ENCODE measurements at places on chromosomes 12 and 14.
A peak's percentile ranks its signal among the peaks of the same experiment; 100 is the strongest.

DNA sequence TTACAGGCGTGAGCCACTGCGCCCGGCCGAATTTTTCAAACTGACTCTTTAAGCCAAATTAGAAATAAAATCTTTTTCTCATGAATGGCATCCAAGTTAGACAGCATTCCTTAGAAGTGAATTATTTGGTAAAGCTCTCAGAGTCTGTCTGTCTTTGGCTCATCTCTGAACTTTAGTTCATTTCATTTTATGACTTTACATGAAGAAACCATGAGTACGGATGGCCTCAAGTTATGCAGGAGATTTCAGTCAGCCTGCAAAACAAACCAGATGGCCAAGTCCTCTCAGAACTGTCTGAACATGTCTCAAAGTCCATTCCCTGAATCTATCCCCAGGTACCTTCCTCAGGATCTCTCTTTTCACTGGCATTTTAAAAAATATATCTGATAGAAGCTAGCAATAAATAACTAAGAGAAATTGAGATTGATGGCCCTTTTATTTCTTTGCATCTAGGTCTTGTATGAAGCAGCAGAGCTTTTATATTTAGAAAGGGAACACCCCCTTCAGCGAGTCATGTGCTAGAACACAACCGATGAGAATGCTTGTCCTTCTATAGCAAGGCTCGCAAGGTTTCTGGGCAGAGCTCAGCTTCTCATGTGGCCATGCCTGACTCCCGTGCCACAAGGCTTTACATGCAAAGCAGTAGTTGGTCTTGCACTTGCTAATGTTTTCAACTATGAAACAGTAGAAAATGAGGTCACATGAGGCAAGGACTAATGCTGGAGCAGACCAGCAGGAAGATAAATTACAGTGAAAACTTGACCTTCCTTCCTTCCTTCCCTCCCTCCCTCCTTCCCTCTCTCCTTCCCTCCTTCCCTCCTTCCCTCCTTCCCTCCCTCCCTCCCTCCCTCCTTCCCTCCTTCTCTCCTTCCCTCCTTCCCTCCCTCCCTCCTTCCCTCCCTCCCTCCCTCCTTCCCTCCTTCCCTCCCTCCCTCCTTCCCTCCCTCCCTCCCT lies 125.0 kb downstream of the AKAP6 start:
- no peak for DNase-seq

- no peak for DNase-seq
Measured at GRCh38 chr12:55624056-55624455, 12.6 kb upstream of the OR10P1 start.

DNA sequence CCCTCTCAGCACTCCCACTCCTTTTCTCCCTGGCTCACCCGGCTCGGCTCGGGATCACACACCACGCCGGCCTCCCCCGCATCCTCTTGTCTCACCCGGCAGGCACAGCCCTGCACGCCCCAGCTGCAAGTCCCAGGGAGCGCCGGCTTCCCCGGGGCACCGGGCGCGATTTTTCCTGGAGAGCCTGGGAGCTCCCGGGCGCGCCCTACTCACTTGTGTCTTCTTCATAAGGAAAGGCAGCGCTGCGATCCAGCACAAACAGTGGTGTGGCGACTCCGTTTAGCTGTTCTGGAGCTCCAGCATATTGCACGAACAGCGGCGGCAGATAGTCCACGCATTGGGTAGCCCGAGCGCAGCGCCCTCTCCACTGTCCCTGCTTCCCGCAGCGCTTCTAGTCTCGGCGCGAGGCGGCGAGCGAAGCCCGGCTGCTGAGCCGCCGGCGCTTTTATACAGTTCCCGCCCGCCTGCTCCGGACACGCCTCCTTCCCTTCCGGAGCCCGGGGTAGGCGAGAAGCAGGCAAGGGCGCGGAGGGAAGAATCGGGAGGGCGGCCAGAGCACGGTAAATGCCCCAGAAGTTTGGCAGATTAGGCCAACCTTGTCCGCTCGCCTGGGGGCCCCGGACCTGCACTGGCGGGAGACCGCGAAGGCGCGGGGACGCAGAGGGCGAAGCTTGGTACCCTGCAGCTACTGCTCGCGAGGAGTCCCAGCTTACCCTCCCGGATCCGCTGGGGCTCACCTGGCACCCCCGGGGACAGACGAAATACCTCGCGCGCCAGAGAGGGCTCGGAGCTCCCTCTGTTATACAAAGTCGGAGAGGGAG lies at the start of gene KITLG:
Gene KITLG, minus strand, starts transcription at position 421 of the 821 bp plus-strand sequence. Its CDS starts 193 bp downstream, at position 228.
- DNase-seq = peak; percentile 80

DNA sequence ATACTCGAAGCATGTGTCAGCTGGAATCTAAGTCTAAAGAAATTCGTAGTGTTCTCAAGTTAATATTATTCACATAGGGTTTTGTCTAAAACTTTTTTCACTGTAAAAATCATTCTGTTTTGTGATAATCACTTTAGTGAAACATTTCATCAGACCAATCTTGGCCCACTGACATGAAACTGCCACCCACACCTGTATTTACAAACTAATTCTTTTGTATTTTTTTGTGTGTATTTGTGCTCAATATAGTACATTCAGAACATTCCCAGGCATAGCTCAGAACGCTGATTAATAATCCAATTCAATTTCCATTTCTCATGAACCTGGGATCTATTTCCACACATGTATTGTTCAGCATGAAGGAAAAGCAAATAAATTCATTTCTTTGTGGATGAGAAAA lies 191.7 kb downstream of the RASSF9 start:
- DNase-seq = no peak

- no peak for DNase-seq
Measured at GRCh38 chr14:64654901-64655300, 49.3 kb upstream of the PLEKHG3 start.

- DNase-seq = peak; percentile 79
Measured at GRCh38 chr14:67674139-67674479, 323 bp downstream of the VTI1B start.

GRCh38 chr14:99050309-99050708 lies 221.7 kb downstream of the BCL11B start:
- DNase-seq = no peak

DNA sequence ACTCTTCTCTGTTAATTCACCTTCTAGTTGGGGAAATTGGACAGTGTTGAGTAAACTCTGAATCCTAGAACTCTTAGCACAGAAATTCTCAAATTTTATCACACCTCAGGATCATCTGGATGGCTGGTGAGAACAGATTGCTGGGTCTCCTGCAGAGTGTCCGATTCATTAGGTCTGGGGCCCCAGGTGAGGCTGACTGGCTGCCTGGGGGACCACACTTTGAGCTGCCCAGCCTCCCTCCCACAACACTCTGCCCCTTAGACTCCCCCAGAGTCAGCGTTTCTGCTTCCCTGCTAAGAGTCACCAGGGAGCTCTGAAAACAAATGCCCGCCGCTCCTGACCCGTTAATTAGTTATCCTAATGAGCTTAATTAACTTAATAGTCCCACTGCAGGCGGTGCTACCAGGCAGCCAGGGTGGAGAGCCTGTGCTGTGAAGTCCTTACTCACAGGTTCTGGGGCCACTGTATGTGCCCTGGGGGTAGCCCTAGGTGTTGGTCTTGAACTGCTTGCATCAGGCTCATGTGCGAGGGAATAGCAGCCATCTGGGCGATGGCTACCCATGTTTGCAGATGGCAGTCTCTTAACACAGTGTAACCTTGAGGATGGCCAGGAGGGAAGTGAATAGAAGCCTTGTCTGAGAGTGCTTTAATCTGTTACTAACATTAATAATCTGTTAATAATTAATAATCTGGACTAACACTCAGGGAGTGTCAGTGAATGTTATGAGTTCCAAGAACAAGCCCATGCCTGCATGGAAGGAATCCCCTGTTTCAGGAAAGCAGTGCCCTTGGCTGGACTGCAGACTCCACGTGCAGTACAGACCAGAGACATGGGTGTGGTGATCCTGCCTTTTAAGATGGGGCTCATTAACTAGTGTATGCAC lies 35.6 kb downstream of the AACS start:
- DNase-seq = no peak

GRCh38 chr14:23577004-23577681 lies 1.4 kb downstream of the JPH4 start:
- no peak for DNase-seq

DNA sequence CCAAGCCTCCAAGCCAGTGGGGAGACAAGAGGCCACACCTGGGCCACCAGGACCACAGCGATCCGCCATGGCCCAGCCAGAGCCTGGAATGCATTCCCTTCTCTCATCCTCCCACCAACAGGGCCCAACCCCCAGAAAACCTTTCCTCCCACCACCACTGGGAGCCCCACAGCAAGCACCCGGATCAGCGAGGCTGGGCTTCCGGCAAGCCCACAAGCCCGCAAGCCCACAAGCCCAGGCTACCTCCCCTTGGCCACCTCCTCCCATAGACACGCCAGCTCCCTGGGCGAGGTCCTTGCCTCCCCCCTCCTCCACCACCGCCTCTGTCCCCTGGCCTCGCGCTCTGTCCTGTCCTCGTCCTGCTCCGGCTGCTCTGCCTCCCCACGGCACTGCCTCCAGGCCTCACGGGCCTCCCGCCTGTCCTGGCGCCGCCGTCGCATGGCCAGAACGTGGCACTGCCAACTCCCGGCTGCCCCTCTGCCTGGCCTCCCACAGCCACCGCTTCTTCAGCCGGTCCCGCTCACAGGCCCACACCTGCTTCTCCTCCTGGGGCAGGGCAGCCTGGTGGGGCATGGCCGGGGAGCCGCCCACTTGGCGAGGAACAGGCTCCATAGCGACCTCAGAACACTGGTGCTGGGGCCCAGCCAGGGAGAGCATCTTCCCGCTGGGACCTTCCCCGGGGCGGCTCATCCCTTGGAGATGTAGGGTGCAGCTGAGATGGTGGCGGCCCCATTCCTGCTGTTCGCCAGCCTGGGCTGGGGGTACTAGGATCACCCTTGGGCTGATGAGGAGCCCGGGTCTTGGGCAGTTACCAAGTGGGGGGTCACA lies 5.6 kb downstream of the CDK2AP1 start:
- DNase-seq = no peak

DNA sequence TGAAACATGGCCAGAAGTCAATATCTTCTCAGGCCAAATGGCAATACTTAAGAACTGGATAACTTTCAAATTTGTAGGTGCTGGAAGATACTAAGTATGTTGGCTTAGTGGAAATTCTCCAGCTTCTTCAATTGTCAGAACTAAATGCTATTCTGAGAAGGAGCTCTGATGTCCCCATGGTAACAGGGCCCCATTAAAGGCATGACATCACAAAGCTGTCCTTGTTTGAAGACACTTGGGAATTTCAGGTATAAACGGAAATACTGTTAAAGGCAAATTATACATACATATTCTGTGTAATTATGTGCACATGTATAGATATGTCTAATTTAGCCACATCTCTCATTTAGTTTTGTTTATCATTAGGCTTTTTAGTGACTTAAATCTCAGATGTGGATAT lies 210.0 kb upstream of the SEL1L start:
- DNase-seq = no peak
